A549 treated with DMSO at 1 μM for 4 hours (cell line): ENCODE measurements at places on chromosomes 7 and 10. TPM values are rescaled to one million over a fixed set of nuclear protein-coding genes. Genes with fewer than 3 reads are reported as not detected.

Gene ZNF365
- total RNA-seq, result 0.94 to 1.2 TPM (median 1.1 TPM) in 5 replicates

Gene RSPH10B2
- 0.28 to 0.32 TPM in 2 of 5 replicates, not detected in the others for total RNA-seq

Gene CD36
- 0.07 to 0.21 TPM (median 0.09 TPM) in 4 of 5 replicates, not detected in the other for total RNA-seq

Gene BTBD16
- 0.44 to 1.5 TPM (median 0.59 TPM) in 5 replicates for total RNA-seq

Gene HMX2
- 0.06 to 0.27 TPM (median 0.15 TPM) in 4 of 5 replicates, not detected in the other for total RNA-seq

Gene ASZ1
- total RNA-seq, result not detected in 5 replicates

Gene MYOZ1
- total RNA-seq, result not detected in 5 replicates

Gene SFTPA1
- total RNA-seq, result not detected in 5 replicates

Gene GIMAP5
- not detected in 5 replicates for total RNA-seq

Gene PTF1A
- total RNA-seq, result not detected in 5 replicates

Gene PITX3
- 0.25 to 0.37 TPM (median 0.30 TPM) in 4 of 5 replicates, not detected in the other for total RNA-seq

Gene SCART1
- 0.18 to 0.44 TPM (median 0.19 TPM) in 5 replicates for total RNA-seq

Gene SUN3
- total RNA-seq, result 0.46 TPM in 1 of 5 replicates, not detected in the others

Gene GJD4
- not detected in 5 replicates for total RNA-seq

Gene HBP1
- total RNA-seq, result 19.7 to 28.0 TPM (median 26.1 TPM) in 5 replicates

Gene PNLIP
- not detected in 5 replicates for total RNA-seq

Gene CDK1
- 86.1 to 108 TPM (median 88.6 TPM) in 5 replicates for total RNA-seq
